Camera-type eye (tissue), 1 donor: ENCODE measurements at places on chromosomes 3 and 15. TPM values are rescaled to one million over a fixed set of nuclear protein-coding genes. Genes with fewer than 3 reads are reported as not detected.

The MRPL3 gene
- total RNA-seq, result 86.8 TPM

The VWA5B2 gene
- total RNA-seq, result 1.2 TPM

The ETFA gene
- 97.4 TPM for total RNA-seq

The GREM1 gene
- 1.2 TPM for total RNA-seq

The CLPX gene
- 100 TPM for total RNA-seq

The GSK3B gene
- 91.6 TPM for total RNA-seq

The SLC9C1 gene
- 1.5 TPM for total RNA-seq

The ISG20 gene
- total RNA-seq, result 6.5 TPM

The CLDN1 gene
- total RNA-seq, result 9.4 TPM

The FAM162A gene
- 15.4 TPM for total RNA-seq

The FGF12 gene
- 13.0 TPM for total RNA-seq
